ENCODE measurements at places on chromosomes 2 and 18. TPM values are rescaled to one million over a fixed set of nuclear protein-coding genes. Genes with fewer than 3 reads are reported as not detected.

DNA sequence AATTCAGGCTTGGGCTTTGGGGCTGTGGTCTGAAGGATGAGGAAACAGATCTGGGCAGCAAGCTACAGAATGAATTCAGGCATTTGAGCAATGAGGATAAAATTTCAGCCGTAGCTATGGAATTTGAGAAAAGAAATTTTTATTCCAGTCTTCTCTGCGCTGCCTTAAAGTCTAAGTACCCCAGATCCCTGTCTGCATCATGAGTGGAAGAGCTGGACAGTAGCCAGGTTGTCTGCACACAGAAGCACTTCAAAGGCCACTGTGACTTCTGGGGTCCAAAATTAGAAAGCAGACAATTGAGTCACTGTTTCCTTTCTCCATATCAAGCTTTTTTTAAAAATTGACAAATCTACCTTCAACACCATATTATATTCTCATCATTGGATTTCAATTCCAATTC lies 787.6 kb upstream of the GCFC2 start:
- DNase-seq, result peak; percentile 46

DNA sequence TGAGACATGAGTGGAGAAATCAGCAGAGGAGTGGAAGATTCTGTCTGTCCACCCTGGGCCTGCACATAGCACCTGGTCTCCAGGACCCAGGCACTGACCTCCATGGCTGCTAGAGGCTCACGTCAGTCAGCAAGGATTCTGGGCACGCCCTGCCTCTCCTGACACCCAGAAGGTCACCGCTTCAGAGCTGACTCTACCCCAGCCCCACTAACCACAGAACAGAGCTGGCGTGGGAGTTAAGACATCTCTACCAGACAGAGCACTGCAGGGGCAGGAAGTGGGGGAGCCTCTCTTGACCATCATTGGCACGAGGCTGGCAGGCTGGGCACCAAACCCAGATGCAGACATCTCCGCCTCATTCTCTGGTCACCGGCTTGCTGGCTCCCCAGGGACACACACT lies 3.0 kb downstream of the ADCY3 start:
- DNase-seq, result no peak

- DNase-seq, result no peak
Observed at GRCh38 chr18:54962919-54963645, 3.8 kb upstream of the CCDC68 start.

DNA sequence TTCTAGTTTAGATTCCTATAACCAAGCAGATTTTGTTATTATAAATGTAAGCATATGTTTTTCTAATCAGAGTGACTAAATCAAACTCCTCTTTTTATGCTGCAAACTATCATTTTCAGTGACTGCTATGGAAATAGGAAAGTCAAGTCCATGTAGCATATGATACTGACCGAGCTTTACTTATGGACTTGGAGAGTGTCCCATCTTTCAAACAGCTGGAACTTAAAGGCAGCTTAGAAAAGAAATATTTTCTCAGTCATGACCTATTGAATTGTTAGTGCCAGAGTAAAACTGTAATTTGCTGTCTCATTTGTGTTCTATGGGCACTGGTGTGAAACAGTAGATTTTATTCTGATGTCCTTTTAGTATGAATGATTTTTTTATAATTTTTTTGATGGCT lies 76.7 kb downstream of the PHLPP1 start:
- no peak for DNase-seq

- no peak for DNase-seq
Observed at GRCh38 chr2:200466425-200467418, 43.1 kb downstream of the KCTD18 start.

GRCh38 chr2:39213015-39213414 lies 30.8 kb downstream of the CDKL4 start:
- DNase-seq, result no peak

GRCh38 chr2:172380436-172381274 lies 46.7 kb upstream of the ITGA6 start:
- DNase-seq, result no peak

DNA sequence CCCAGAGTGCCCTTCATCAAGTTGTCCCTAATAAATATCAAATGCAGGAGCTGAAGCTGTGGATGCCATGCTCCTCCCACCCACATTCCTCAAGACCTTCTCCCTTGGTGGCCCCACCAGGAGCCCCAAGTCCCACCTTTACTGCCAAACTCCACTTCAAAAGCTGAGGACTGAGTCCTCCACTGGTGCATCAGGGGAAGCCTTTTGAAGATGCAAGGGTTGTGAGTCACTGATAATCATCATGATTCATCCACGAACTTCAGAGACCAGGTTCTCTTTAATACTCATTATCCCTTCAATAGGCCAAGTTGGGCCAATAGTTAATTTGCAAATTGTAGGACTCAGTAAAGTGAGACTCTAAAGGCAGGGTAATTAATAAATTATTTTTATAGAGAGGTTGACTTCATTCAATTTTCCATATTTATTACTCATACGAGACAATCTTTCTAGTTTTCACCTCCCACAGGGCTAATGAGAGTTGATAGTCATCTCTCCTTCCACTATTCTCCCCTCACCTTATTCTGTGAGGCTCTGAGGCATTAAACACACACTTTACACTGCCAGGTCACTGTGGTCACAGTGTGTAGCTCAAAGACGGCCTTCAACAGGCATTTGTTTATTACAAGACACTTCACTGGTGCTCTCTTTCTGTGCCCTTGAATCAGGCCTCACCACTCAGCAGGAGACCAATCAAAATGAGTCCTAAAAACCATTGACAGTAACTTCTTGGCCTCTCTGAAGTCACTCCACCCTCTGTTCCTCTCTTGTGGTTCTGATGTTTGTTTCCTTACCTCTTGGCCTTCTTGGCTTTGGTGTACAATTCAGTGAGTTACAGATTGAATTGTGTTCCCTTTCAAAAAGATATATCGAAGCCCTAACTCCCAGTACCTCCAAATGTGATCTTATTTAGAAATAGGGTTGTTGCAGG lies 99.9 kb downstream of the TRIB2 start:
- no peak for DNase-seq

GRCh38 chr2:13005761-13006335 lies 289.1 kb downstream of the TRIB2 start:
- DNase-seq, result no peak

GRCh38 chr18:47795434-47795814 lies 135.0 kb downstream of the SMAD2 start:
- DNase-seq, result no peak

- no peak for DNase-seq
Observed at GRCh38 chr2:165010556-165010955, 55.2 kb upstream of the SLC38A11 start.

Gene PPP1R1C
- total RNA-seq, result not detected

All from SJCRH30 (cell line).